ENCODE measurements at places on chromosomes 12 and 14.

- no peak for DNase-seq
Observed at GRCh38 chr14:93481758-93482157, 51.0 kb downstream of the UNC79 start.

DNA sequence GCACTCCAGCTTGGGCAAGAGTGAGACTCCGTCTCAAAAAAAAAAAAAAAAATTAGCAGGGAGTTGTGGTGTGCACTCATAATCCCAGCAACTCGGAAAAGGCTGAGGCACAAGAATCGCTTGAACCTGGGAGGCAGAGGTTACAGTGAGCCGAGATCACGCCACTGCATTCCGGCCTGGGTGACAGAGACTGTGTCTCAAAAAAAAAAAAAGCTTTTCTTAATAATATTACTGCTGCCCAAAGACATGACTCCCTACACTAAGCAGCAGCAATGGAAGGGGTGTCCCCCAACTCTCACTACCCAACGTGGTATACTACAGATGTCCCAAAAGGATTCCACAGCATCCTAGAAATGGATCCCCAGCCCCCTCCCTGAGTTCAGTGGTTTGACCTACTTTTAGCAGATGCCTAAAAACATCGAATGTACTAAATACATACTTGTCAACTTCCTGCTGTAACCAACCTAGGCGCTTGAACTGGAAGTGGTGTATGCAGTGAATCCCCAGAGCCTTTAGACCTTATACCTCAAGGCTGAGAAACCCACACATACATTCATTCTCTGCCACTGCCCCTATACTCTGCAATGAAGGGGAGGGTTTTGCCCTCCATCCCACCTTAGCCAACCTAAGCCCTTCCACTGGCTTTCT is 8.5 kb upstream of the FKBP11 start:
- DNase-seq, result no peak

DNA sequence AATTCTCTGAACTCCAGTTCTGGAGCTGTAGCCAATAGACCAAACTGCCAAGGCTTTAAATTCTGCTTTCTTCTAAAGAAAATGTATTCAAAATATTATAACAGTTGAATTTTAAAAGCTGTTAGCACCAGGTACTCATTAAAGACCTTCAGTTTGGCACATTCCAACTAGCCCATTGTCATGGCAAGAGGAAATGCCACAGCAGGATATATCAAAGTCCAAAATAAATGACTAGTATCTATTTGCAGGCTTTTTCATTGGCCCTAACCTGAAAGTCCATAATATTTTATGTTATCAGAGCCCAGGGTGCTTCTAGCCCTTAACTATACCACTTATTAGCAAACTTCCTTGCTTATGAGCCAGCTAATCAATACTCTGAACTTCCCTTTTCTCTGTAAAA is 3.1 kb upstream of the RIC8B start:
- no peak for DNase-seq

DNA sequence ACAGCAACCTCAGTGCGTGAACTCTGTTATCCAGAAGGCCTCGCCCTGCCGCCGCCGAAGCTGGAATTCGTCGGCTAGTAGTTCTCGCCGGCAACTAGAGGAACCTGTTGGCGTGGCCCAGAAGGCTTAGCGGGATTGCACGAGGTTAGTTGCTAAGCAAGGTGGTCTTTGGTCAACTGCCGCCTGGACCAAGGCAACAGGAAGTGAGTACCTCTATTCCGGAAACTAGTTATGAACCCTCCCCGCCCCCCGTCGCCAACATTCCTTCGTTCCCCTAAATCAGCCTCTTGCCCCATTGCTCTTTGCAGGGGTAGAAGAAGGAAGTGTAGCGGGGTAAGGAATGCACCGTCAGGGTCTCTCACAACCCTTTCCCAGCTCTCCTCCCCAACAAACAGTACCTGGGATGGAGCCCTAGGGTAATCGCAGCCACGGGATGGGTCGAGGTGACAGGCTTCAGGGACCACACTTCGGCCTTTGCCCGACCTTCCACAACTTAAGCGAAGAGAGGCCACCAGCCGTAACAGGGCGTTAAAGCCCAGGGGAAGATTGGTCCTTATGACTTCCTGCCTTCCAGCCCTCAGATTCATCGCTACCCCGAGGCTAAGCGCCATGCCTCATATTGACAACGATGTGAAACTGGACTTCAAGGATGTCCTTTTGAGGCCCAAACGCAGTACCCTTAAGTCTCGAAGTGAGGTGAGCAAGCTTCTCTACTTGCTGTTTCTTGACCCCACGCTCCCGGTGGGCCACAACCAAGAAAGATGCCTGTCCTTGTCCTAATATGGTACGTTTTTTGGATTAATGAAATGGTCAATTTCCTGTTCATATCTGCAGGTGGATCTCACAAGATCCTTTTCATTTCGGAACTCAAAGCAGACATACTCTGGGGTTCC is at the start of gene GMPR2:
Gene GMPR2 (plus strand): TSS at position 285 of the 893 bp plus-strand sequence. CDS start 325 bp downstream, at position 610.
- DNase-seq, result no peak

GRCh38 chr14:28676479-28676878 is 90.1 kb upstream of the FOXG1 start:
- no peak for DNase-seq

- no peak for DNase-seq
Observed at GRCh38 chr14:21103411-21103709, 2.5 kb downstream of the TMEM253 start.

DNA sequence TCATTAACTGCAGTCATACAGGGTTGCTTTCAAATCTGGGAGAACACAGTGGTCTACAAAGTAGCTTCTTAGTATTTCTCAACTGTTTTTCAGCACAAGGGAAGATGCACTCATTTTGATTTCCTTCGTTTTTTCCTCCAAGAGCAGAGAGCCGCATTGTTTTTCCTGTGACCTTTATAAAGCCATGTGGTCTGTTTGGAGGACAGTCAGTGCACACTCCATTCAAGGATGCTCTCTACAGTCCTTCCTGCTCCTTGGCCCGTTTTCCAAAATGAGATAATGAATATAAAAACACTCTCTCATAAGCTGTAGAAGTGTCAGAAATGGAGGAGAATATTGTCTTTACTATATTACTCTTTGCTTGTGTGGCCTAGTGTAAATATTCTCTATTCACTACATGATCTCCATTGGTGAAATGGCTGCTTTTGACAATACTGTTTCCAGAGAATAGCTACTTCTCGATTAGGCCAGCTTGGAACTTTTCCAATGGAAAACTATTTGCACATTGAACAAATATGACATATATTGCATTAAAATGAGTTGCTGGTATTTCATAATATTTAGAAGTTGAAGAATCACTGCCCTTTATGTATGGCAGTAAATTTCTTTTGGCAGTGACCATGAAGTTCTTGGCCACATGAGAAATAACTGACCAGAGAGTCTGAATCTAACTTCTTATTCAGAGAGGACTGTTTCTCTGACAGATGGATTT is 393.1 kb upstream of the RGS6 start:
- no peak for DNase-seq

DNA sequence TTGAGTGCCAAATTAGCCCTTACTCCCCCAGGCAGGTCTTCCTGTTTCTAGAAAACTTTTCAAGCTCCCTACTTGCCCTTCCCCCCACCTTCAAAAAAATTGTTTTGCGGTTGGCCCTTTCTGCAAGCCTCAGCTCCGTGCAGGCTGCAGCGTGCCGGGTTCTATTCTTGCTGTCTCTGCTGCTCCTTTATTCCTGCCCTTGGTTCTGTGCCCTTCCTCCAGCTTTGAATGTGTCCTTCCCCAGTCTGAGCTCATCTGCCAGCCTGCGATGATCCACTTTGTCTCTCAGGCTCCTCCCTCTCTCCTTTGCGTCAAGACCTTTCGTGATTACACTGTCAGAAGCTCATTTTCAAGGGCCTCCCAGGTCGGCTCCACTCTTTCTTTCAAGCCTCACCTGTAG is 98.6 kb downstream of the IRF2BPL start:
- peak; percentile 49 for DNase-seq

- no peak for DNase-seq
Observed at GRCh38 chr12:78712834-78713481, 151.6 kb upstream of the SYT1 start.

DNA sequence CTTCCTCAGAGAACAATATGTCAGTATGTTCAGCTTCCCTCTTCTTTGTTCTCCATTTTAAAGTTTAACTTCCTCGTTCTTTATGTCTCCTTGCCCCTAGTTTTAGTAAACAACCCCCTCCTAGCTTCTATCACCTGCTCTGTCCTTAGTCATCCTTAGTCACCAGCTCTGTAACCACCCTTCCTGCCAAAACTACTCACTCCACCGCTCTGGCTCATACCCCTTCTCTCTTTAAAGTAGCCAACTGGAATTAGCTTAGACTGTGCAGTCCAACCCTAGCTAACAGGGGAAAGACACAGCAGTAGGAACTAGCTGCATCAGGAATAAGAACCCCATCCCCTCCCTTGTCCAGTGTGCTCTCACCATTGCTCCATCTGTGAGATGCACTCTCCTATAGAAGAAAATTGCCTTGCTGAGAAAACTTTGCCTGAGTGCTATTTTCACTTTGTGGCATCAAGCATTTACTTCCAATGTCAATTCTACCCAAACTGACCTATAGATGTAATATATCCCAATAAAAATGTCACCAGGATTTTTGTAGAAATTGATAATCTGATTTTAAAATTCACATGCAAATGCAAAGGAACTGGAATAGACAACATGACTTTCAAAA is 603.2 kb downstream of the C12orf50 start:
- DNase-seq, result no peak

GRCh38 chr14:64758025-64758521 is 53.8 kb downstream of the PLEKHG3 start:
- no peak for DNase-seq

DNA sequence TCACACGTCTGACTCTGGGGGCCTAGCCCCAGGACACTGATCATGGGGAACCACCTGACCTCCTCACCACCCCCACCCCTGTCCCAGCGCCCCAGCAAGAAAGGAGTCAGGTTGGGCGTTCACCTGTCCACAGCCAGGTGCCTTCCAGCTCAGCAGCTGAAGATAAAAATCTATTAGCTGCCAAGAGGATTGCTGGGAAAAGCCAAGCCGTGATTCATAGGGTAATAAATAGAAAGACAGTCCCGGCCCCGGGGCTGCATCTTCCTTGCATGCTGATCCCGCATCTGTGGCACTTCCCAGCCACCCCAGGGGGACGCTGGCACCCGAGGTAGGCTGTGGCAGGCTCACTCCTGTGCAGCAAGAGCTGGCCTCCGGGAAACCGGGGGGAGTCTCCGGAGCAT is 70.2 kb upstream of the NCOR2 start:
- DNase-seq, result no peak

DNA sequence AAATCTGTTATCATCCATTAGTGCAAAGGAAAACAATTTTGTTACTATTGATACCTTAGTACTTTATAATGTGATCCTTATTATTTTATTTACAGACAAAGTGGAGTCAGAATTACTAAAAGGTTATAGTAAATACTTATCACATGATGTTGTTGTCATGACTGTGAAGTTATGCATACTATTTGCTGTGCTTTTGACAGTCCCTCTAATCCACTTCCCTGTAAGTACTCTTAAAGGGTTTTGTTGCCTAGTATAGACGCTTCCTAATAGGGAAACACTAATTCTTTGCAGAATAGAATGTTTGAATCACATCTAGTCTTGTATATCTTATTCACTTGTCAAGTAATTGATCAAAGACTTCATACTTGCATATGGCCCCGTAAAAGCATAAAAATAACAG is 69.4 kb downstream of the SLC38A6 start:
- no peak for DNase-seq

GRCh38 chr14:104968541-104969401 is 9.4 kb downstream of the AHNAK2 start:
- no peak for DNase-seq

DNA sequence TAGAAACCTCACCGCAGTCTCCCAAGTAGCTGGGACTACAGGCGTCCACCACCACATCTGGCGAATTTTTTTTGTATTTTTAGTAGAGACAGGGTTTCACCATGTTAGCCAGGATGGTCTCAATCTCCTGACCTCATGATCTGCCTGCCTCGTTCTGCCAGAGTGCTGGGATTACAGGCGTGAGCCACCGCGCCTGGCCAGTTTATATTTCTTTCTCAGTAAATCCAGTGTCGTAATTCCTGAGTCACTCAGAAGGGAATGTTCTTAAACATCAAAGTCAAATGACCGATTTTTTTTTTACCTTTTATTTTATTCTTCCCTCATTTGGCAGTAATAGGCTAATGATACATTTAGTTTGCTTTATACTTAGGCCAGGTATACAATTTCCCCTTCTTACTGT is 80.5 kb downstream of the FBXO33 start:
- no peak for DNase-seq

- no peak for DNase-seq
Observed at GRCh38 chr14:83988275-83988674, 1541.7 kb upstream of the FLRT2 start.

DNA sequence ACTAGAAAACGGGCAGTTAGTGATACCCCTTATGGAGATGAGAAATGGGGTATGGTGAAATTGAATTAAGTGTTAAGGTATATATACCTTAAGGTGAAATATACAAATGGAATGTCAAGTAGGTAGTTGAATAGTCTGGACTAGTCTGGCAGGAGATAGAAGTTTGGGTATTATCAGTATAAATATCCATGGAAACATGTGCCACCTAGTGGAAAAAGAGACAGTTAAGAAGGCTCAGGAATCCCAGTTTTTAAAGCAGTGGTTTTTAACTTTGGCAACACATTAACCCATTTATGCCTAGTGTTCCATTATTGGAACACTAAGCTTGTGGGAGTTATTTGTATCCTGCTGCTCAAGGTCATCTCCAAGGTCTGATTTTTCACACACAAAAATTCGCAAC is 38.6 kb upstream of the TPH2 start:
- no peak for DNase-seq

DNA sequence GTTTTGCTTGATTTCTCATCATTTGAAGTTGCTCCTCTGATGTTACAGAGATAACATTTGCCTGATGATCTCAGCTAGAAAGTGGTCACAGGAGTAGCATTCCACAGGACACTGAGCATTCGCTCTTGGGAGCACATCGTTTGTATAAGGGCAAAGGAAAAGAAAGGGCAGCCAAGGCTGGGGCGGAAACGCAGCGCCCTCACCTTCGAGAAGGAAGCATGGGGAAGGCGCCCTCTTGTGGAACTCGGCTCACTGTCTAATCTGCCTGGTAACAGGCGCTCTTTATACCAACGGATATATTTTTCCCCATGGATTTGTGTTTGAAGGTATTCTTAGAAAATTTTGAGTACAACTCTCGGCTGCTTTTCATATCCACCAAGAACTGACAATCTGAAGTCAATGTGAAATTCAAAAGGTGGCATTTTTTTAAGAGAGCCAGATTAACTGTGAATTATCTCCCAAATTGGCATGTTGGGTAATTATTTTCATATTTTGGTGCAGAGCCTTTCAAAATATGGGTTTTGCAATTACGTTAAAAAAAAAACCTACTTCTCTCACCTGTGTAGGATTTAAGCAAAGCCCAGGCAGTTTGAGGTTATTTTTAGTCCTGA is 172.7 kb downstream of the CAND1 start:
- DNase-seq, result peak; percentile 76
